CD4-positive, CD25-positive, alpha-beta regulatory T cell (primary cell): ENCODE measurements at places on chromosomes 2 and 18. TPM values are rescaled to one million over a fixed set of nuclear protein-coding genes. Genes with fewer than 3 reads are reported as not detected.

- no peak for DNase-seq
Observed at GRCh38 chr2:234587341-234588053, 90.6 kb upstream of the ARL4C start.

Gene CDK15
- not detected for total RNA-seq

Gene TNFAIP6
- not detected for total RNA-seq

Gene MRO
- not detected for total RNA-seq

Gene STK39
- 27.2 TPM for total RNA-seq

Gene MYOM1
- total RNA-seq, result 1.4 TPM
